ENCODE measurements at places on chromosomes 3 and 15.

- peak; percentile 9 for DNase-seq
These were observed 105.4 kb downstream of the SCAPER start for GRCh38 chr15:76799760-76800159.

DNA sequence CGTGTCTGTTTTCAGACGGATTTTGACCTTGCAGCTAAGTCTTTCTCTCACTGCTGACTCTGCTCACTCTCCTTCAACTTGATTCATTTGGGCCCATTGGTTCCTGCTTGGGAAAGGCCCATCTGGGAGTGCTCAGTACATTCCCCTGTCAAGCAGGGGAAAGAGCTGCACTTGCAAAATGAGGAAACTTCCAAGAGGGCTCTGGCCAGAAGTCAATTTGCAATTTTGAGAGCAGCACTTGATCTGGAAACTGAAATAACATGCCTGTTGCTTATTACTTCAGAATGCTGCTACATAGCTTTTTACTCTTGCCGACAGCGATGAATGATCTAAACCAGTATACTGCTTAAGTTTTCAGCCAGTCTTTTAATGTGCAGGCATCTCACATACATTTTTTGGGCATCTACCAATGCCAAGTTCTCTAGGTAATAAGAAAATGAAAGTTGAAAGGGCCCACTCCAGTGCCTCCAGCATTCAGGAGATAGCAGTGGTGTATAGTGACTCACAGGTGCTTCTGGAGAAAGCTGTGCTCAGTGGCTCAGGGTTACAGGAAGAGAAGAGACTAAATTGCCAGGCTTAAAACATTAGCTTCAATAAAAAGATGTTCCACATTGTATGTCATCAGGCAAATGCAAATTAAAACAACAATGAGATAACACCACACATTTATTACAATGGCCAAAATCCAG lies 70.1 kb upstream of the RORA start:
- no peak for DNase-seq

DNA sequence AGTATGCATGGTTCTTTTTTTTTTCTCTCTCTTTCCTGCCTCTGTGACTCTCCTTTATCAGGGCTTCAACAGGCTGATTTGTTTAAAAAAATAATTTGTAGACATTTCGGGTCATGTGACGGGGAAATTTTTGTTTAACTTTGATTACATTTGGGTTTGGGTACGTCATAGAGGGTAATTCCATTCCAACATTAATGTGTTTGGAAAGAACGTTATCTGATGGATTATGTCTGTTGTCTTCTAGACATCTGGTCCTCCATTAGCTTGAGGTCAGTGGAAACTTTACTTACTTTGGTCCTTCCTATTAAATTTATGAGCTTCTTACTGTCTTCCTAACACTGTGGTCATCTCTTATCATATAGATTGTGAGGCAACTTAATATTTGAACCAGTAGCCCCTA lies 80.9 kb downstream of the STT3B start:
- no peak for DNase-seq

DNA sequence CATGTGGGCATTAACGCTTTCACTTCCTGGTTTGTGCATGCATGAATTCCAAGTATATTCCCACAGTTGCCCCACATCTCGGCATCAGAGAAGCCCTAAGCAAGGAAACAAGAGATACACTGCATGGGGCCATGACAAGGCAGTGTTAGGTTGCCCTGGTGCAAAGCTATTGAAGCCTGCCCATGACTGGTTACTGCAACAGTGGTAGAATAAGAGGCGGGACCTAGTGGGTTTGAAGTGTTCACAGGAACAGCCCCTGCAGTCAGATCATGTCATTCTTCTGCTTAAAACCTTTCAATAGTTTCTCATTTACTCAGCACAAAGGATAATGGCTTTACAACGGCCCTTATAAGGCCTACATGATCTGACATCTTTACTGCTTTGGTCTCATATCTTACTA lies 80.9 kb upstream of the TOPAZ1 start:
- no peak for DNase-seq

DNA sequence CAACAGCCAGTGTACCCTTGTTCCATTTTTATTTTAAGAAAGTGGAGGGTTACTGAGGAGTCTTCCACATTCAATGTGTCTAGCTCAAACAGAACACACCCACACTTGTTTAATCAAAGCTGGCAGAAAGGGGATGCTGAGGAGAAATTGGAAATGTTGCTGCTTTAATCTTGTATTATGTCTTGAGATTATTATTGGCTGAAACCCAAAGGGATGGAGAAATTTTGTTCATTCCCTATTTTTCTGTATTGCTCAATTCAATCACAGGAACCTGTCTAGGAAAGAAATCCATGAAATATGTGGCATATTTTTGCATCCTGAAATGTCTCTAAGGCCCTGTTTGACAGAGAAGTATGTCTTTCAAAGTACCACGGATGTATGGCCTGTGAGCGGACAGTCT lies 238.0 kb downstream of the MYRIP start:
- no peak for DNase-seq

All from fibroblast of skin of left quadriceps (primary cell).